Calu3 (cell line): ENCODE measurements at places on chromosomes 16 and 17. TPM values are rescaled to one million over a fixed set of nuclear protein-coding genes. Genes with fewer than 3 reads are reported as not detected.
A peak's percentile ranks its signal among the peaks of the same experiment; 100 is the strongest.

Gene MT1H
- not detected in 2 replicates for total RNA-seq

Gene KRT36
- not detected in 2 replicates for total RNA-seq

Gene CAVIN1
- 4.0 and 6.7 TPM in 2 replicates for total RNA-seq

Gene BCO1
- 6.6 and 9.1 TPM in 2 replicates for total RNA-seq

Gene PRR15L
- 30.2 and 49.1 TPM in 2 replicates for total RNA-seq

GRCh38 chr17:50172936-50173334 is 7.1 kb downstream of the SGCA start:
- H3K27ac ChIP-seq: no peak overlapping the region
- peaks cover 20% of the 10 kb centered on the region for H3K27me3 ChIP-seq
- H3K4me3 ChIP-seq: no peak overlapping the region
- no peak for DNase-seq
- H3K4me1 ChIP-seq: peaks cover 29% of the 10 kb centered on the region
- H3K36me3 ChIP-seq: no peaks in the 10 kb centered on the region

DNA sequence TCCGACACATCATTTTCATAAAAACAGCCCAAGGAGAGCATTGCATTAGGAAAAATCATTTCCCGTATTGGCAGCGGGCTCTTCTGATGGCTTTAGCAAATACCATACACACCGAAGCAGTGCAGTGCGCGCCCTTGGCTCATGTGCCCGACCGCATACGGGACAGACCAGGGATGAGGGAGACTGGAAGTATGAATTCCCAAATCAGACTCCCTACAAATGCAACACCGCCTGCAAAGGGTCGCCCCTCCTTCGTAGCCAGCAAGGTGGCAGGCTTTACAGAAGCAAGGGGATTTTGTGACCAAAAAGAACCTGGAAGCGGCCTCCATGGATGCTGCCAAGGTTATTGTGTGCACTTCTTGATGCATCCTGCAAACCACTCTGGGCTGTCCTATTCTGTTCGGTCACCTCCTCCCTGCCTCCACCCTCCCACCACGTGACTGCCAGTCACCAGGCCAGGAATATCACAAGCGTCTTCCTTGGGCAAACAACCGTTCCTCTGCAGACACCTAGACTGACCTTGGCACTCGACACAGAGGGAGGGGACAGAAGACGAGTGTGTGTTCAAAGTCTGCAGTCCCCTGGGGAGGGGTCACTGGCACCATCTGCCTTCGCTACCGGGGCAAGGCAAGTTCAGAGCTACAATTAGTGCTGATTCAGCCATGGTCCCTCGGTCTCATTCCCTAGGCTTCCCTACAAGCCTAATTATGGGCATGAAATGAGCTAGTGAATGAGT is 460.4 kb downstream of the SLC39A11 start:
- H3K4me1 ChIP-seq: peaks cover 51% of the 10 kb centered on the region
- peak; percentile 57 for DNase-seq
- H3K27ac ChIP-seq: peak overlapping the region; percentile 72
- H3K4me3 ChIP-seq: no peak overlapping the region
- no peaks in the 10 kb centered on the region for H3K27me3 ChIP-seq

DNA sequence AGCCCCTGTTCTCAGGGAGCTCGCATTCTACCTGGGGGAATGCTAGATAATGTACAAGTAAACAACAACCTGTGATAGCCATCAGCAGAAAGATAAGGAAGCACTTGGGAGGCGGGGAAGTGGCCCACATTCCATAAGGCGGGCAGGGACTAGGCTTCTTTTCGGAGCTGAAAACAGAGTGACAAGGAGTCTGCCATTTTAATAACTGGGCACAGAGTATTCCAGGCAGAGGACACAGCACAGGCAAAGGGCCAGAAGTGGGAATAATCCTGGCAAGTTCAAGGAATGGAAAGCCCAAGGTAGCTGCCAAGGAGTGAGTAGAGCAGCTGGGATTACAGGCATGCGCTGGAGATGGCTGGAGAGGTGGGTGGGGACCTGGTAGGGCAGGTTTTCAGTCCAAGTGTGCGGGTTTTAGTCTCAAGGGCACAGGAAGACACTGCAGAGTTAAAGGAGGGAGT is 24.3 kb downstream of the USP43 start:
- no peaks in the 10 kb centered on the region for H3K27me3 ChIP-seq
- no peak overlapping the region for H3K27ac ChIP-seq
- DNase-seq: no peak
- H3K4me1 ChIP-seq: peaks cover 9% of the 10 kb centered on the region
- H3K4me3 ChIP-seq: no peak overlapping the region

GRCh38 chr17:64020056-64020766 is at the start of gene ICAM2:
TSS of gene ICAM2 (minus strand) at chr17:64020633. CDS start at chr17:64006691, 13,942 bp downstream.
- H3K36me3 ChIP-seq: no peaks in the 10 kb centered on the region
- no peak within 1 kb of the TSS for H3K27ac ChIP-seq
- no peaks in the 10 kb centered on the region for H3K27me3 ChIP-seq
- no peaks in the 10 kb centered on the region for H3K4me1 ChIP-seq
- DNase-seq: no peak

DNA sequence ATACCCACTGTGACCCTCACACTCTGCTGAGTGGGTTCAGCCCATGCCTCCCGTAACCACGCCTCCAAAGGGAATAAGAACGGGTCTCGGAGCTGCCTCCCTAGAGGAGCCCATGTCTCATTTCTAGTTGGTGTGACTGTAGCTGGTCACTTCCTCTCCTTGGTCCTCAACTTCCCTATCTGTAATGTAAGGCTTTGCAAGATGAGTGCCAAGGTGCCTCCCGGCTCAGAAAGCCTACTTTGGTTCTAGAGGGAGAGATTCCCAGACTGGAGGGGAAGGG is 20.8 kb downstream of the C16orf74 start:
- peaks cover 14% of the 10 kb centered on the region for H3K27me3 ChIP-seq
- DNase-seq: no peak
- no peak overlapping the region for H3K27ac ChIP-seq
- no peaks in the 10 kb centered on the region for H3K36me3 ChIP-seq
- H3K4me3 ChIP-seq: no peak overlapping the region
